ENCODE measurements at places on chromosomes 12 and 14.

DNA sequence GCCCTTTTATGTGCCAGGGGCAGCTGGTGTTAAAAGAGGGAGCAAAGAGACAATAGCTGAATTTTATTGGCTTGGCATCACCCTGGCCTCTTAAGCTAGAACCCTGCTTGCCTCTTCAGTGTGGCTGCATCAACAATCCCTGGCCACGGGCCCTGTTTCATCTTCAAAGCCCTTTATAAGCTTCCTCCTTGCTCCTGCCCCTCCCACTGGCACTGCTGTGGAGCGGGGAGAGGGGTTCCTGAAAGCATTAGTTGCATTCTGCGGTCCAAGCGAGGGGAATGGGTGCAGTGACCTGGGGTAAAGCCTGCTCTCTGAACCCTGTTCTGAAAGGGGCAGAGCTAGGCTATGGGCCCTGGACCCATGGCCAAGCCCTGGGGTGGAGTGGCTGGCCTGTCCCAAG, 220 bp upstream of the KRT83 start:
- DNase-seq = no peak

DNA sequence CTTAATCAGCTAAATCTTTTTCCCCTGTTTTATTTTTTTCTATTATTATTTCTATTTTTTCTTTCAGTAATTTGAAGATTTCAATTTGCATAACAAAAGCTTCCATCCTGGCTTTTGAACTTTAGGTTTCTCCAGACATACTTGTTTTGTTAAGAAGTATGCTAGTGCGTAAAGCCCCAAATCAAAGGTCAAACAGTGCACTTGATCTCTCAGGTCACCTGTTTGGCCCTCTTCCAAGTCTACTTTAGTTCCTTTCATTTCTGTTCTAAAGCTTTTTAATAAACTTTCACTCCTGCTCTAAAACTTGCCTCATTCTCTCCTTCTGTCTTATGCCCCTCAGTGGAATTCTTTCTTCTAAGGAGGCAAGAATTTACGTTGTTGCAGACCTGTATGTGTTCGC, 54.6 kb upstream of the ATXN7L3B start:
- no peak for DNase-seq

GRCh38 chr12:89334548-89335169, 17.6 kb downstream of the DUSP6 start:
- no peak for DNase-seq

DNA sequence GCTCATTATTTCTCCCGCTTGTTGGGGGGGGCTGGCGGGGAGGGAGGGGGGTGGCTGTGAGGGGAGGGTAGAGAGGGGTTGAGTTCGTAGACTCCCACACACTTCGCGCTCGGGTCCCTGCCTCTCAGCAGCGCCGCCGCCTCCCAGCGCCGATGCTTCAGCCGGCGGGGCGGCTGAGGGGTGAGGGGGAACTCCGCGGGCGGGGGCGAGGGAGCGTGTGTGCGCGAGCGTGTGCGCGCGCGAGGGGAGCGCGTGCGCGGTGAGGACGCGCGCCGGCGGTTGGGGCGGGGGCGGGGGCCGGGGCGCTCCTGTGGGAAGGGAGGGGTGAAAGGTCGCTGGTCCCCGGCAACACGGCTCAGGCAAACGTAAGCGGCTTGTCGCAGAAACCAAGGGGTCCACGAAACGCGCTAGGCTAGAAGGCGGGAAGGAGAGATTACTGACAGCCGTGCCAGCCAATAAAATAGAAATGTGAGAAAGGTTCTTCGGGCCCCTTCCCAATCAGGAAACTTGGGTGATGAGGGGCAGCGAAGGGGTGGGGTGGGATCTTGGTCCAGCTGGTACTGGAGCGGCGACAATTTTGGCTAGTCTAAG, 343 bp upstream of the NOVA1 start:
- DNase-seq = no peak

- no peak for DNase-seq
Measured at GRCh38 chr12:62922539-62922938, 12.4 kb downstream of the PPM1H start.

Data from effector CD4-positive, alpha-beta T cell (primary cell).